ENCODE measurements at places on chromosomes 12 and 14.

GRCh38 chr12:50402264-50403000 lies 1.7 kb downstream of the LARP4 start:
- DNase-seq: no peak

DNA sequence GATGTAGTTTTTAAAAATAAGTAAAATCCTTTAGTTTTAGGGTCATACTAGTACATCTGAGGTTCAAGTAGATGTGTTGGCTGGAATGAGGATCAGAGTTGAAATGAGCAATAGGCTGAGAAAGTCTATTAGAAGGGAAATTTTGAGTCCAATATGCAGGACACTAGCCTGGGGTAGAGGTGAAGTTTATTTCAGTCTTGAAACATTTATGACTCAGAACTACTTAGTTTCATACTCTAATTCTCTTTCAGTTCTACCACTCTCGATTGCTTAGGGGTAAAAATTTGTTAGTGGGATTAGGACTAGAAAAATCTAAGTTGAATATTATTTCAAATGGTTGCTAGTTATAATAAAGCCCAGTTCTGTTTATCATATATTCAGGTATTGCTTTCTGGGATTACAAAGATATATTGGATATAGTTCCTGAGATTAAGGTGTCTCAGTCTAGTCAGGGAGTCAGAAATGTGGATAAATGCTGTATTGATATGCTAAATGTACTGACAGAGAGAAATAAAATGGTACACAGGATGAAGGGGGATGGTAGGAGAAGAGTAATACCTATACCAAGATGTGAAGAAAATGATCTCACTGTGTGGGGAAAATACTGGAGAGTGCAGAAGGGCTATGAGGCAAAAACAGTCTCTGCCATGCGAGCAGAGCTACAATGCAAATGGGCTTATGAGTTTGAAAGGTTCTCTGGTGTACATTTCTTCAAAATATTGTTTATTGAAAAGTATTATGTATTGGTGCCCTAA lies 395.8 kb upstream of the FBXO33 start:
- DNase-seq: no peak

DNA sequence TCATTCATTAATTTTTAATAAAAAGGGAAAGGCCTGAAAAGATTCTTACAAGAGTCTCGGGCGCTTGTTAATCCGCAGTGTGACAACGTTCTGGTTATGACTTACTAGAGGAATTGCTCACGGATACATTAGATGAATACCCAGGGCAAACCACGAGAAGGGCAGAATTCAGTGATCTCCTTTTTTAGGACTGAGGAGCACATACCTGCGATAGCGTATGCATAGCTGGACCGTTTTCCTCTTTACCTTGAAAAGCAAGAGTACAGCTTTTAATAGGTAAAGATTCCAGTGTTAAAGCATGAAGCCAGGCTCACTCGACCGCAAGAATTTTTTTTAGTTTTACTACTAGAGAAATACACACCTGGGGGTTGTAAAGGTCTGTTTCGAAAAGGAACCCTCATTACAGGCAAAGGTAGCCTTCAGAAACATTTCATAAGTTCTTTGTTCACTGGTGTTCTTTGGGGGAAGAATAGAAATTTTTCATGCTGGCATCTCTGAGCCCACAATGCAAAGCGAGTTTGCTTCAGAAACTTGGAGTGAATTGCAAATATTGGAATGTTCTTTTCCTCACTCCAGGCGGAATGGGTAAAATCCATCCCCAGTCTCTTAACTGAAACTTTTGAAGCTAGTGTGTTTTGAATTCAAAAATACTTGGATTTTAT lies 953 bp downstream of the MAPK1IP1L start:
- DNase-seq: no peak

DNA sequence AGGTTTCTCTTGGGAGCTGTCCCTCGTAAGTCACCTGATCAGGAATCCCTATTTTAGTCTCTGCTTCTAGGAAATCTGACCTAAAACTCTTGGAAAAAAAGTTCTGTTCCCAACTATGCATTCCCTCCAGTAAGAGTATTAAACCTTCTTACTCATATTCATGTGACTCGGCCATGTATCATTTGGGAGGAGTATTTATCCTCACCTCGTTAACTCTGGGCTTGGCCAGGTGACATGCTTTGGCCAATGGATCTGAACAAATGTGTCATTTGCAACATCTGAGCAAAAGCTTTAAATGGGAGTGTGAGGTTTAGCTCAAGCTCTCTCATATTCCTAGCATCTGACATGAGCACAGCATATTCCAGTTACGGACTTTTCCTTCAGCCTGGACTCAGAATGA lies 226.8 kb downstream of the NUAK1 start:
- DNase-seq: no peak

- DNase-seq: no peak
Measured at GRCh38 chr12:107145397-107145796, 52.0 kb upstream of the CRY1 start.

DNA sequence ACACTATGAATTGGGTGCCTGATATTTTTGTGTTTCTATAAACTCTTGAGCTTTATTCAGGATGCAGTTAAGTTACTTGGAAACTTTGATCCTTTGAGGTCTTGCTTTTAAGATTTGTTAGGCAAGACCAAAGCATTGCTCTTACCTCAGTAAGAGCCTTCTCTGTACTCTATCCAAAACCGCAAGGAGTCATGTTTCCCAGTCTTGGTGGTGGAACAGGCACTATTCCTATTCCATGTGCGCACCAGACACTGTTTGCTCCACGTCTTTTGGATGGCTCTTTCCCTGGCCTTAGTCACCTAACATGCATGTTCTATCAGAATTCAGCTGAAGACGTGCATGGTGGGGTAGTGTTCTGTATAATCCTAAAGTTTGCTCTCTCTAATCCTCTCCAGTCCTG lies 23.5 kb downstream of the CSRP2 start:
- DNase-seq: no peak

- no peak for DNase-seq
Measured at GRCh38 chr12:123389560-123390351, 5.8 kb downstream of the KMT5A start.

DNA sequence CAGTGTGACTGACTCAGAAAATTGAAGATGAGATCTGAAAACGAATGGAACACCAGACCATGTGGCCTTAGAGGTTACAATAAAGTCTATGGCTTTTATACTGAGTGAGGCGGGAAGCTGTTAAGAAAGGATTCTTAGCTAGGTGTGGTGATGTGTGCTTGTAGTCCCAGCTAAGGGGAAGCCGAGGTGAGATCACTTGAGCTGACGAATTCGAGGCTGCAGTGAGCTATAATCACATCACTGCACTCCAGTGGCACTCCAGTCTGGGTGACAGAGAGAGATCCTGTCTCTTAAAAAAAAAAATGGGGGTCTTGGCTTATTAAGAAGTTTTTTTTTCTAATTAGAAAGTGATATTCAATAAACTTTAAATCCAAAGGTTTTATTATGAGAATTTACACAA lies 678.6 kb downstream of the TMTC2 start:
- DNase-seq: no peak

DNA sequence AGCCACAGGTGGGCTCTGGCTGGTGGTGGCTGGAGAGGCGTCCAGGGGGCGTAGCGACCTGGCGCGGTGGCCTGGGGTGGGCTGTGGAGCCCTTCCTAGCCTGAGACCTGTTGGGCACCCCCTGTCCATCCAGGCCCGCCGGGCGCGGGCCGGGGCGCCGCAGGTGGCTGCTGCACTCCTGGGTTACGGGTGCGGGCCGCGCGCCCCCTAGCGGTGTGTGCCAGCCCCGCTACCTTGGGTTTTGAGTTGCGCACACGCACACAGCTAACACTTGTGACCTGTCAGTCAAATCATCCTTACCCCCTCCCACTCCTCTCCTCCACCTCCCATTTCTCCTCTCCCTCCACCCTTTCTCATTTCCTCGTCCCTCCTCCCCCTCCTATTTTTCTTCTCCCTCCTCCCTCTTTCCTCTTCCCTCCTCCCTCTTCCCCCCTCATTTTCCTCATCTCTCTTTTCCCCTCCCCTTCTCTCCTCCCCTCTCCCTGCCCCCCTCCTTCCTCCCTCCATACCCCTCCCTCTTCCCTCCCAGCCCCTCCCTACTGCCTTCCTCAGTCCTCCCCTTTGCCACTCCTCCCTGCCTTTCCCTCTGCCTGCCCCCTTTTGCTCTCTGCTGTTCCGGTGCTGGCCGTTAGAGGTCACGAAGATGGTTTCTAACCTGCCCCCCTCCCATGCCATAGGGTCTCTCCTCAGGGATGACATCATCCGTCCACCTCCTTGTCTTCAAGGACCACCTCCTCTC lies 2.3 kb downstream of the MEG3 start:
- DNase-seq: no peak

DNA sequence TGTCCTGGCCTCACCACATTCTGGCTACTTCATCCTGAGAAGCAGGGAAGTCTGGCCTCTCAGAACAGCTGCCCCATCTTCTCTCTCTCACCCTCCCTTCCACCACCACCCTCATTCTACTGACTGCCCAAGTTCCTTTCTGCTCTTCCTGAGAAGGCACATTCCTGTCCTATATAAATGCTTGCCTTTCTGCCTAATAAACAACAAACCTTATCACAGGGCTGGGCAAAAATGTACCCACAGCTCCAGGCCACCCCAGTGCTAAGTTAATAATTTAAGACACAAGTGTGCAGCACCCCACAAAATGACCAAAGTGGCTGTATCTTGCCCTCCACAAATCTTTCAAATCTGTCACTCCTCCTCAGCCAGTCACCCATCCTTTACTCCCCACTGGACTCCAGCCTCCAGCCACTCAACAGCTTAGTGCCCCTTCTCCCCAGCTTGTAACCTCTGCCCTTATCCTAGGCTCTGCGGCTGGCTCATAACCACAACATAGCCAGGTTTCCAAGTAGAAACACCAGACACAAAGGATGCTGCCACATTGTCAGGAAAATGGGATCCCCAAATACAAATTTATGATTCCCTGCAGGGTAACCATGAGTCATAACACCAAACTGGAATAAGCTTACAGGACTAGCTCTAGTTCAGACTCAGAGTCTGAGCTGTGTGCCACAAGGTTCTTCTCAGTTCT lies 15.0 kb downstream of the OXA1L start:
- no peak for DNase-seq

- no peak for DNase-seq
Measured at GRCh38 chr14:75960231-75960630, 21.6 kb downstream of the TGFB3 start.

GRCh38 chr12:125172231-125172850 lies 107.1 kb downstream of the AACS start:
- DNase-seq: no peak

GRCh38 chr14:95056476-95056875 lies 100.9 kb downstream of the DICER1 start:
- no peak for DNase-seq

- no peak for DNase-seq
Measured at GRCh38 chr12:68796399-68796798, 11.6 kb upstream of the MDM2 start.

- DNase-seq: no peak
Measured at GRCh38 chr14:41607304-41607775, 664 bp downstream of the LRFN5 start.

- DNase-seq: no peak
Measured at GRCh38 chr12:127619869-127620734, 646.9 kb upstream of the TMEM132C start.

GRCh38 chr12:124759841-124760503 lies 103.7 kb downstream of the SCARB1 start:
- DNase-seq: no peak

DNA sequence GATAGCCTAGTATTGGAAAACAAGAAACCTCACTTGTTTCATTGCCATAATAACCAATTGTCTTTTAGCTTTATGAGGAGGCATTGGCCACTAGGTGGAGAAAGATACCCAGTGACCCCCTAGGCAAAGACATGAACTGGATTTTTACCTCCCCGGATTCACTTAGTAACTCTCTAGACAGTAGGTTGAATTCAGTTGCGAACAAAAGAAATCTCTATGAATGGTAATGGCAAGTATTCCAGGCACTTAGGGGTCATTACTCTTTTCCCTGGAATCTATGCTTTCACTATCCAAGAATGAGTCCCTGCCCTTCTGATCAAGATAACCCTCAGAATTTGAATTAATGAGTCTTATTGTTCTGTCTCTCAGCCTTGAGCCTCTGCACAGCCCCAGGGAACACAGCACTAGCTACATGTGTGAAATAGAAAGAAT lies 29.5 kb upstream of the RHOJ start:
- no peak for DNase-seq

DNA sequence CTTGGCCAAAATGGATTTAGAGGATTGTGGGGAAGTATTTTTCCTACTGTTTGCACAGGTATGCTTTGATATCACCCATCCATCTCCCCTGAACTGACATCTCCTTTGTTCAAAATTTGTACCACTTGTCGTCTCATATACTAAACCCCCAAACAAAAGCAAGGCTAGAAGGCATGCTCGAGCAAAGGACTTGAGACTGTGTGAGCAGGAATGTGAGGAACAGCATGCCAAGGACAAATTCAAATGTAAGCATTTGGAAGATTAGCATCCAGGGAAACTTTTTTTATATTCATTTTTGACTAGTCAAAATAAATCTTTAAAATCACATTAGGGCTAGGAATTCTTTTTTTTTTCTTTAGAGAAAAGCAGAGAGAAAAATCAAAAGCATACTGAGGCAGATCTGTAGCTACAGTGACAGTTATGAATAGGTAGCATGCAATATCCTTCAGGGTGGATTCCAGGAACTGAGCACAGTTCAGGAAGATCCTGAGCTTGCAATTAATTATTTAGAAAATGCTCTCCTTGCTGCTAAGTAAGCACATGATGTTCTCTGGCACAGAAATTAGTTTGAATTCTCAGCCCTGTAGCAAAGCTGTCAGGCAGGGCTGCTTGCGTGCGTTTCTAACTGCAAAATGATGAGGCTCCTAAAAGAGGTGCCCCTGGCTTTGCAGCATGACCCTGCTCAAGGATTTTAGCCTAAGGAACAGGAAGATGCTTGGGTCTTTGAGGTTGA lies 327.7 kb downstream of the LRIG3 start:
- no peak for DNase-seq

DNA sequence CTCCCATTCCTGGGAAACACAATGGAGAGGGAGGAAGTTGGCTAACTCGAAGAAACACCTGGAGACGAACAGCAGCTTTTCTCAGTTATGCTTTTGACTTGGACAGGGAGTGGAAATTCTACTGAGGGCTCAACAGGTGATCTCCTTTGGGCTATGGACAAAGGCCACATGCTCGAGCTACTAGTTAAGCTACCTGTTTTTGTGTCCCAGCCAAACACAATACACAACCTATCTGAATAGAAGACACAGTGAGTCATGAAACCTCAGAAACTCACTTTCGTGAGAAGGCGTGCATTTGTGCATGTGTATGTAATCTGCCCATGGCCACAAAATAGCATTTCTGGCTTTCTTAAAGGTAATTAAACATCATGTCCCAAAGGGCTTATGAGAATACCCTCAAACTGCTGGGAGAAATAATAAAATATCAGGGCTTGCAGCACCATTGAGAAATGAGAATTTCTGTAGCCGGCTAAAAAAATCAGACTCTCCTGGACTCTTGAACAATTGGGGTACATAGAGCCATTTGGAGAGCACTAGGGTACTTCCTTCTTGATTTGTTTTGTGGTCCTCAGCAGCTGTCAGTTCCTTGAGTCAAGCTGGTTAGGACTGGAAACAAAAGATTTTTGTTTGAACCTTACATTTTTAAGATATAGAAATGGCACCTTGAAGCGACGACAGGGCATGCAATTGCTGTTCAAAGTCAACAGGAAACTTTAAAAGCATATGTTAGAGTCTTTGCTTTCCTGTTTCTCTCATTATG lies 85.5 kb upstream of the PTHLH start:
- DNase-seq: no peak

GRCh38 chr12:88057994-88058718 lies 29.0 kb upstream of the C12orf50 start:
- DNase-seq: no peak

All from central memory CD4-positive, alpha-beta T cell (primary cell).